Uterus (tissue), 4 donors: ENCODE measurements at places on chromosomes 7 and 10. TPM values are rescaled to one million over a fixed set of nuclear protein-coding genes. Genes with fewer than 3 reads are reported as not detected.

DNA sequence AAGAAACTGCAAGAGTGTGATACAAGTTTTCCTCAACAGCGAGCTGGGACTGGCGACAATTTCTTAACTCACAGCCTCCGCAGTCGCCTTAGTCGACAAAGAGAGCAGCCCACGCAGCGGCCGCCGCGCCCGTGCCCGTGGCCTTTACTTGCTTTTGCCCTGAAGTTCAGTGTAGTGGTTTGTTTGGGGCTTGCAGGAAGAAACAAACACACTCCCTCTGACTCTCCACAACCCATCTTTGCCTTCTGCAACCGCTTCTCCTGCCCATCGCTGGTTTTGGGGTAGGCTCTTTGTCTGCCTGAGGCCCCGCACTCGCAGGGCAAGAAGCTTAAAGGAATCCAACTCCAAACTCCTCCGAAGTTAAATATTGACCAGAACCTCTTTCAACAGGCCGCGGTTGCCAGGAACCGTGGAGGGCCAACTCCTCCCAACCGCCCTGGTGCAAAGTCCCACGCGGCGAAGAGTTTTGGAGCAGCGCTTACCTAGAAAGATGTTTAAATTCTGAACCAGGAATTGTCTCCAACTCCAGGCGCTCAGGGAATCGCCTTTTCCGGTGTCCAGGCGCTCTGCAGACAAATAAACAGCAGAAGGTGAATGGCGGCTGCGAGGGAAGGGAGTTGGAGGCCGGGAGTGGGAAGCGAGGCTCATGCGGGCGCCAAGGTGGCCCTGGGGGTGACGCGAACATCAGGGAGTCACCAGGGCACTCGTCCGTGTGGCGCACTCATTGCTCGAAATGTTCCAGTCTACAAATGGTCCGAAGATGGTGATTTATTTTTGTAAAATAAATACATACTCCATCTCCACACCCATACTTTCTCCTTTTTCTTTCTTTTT lies 8.3 kb downstream of the HOXA4 start:
- no peak for DNase-seq

Gene BHLHA15
- 1.6 TPM for total RNA-seq

DNA sequence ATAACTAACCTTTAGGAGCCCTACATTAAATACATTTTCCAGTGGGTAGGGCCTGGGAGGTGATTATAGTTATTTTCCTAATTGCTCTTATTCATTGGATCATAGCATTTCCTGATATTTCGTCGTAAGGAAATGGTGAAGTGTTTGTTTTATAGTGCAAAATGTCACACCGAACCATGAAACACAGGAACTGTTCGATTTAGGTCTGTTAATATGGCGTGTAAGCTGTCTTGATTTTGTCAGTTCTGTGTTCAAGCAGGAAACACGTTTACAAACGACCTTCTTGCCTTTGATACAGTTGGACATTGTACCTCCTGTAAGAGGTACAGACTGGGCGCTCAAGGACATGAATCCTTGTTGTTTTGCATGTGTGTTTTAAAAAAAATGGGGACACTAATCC lies 14.8 kb downstream of the RBM17 start:
- no peak for DNase-seq

GRCh38 chr10:77463499-77463898 lies 174.1 kb downstream of the KCNMA1 start:
- no peak for DNase-seq

Gene AVPI1
- total RNA-seq, result 0.51 TPM
